Transverse colon (tissue), 4 donors: ENCODE measurements at places on chromosomes 12 and 14. TPM values are rescaled to one million over a fixed set of nuclear protein-coding genes. Genes with fewer than 3 reads are reported as not detected.

GRCh38 chr12:59268295-59268809 is 327.5 kb upstream of the SLC16A7 start:
- H3K27me3 ChIP-seq: no peaks in the 10 kb centered on the region
- no peak overlapping the region for H3K4me3 ChIP-seq
- H3K27ac ChIP-seq: no peak overlapping the region
- H3K36me3 ChIP-seq: no peaks in the 10 kb centered on the region

NTF3 gene
- total RNA-seq: not detected

KERA gene
- not detected for total RNA-seq

SLC39A5 gene
- 325 TPM for total RNA-seq

- H3K27me3 ChIP-seq: no peaks in the 10 kb centered on the region
- DNase-seq: peak; percentile 19
- peaks cover 5% of the 10 kb centered on the region for H3K4me1 ChIP-seq
- no peaks in the 10 kb centered on the region for H3K36me3 ChIP-seq
- no peak overlapping the region for H3K4me3 ChIP-seq
- peak overlapping the region; percentile 74 for H3K27ac ChIP-seq
Measured at GRCh38 chr12:29725587-29726320, 58.0 kb downstream of the TMTC1 start.

PROX2 gene
- total RNA-seq: not detected

- H3K27me3 ChIP-seq: peaks cover 9% of the 10 kb centered on the region
- no peak overlapping the region for H3K4me3 ChIP-seq
- no peaks in the 10 kb centered on the region for H3K36me3 ChIP-seq
- peak; percentile 47 for DNase-seq
- peaks cover 3% of the 10 kb centered on the region for H3K4me1 ChIP-seq
Measured at GRCh38 chr12:132356691-132357622, 27.6 kb upstream of the GALNT9 start.

CLEC7A gene
- total RNA-seq: 4.0 TPM

ABCD2 gene
- total RNA-seq: 0.37 TPM

DNA sequence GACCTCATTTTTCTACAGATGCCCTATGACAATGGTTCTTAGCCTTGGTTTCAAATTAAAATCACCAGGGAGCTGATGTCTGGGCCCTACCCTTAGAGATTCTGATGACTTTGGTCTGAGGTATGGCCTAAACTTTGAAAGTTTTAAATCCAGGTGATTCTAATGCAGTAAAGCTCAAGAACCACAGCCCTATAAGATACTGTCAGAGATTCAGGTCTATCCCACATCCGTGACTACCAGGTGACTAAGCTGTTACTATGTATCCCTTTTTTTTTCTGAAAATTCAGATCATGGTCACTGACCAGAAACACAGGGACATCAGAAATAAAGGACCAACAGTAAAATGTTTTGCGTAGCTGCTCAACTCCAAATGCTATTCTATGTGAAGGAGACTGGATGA is 148.8 kb upstream of the BMP4 start:
- no peaks in the 10 kb centered on the region for H3K4me1 ChIP-seq
- no peaks in the 10 kb centered on the region for H3K27me3 ChIP-seq
- H3K27ac ChIP-seq: no peak overlapping the region
- H3K4me3 ChIP-seq: no peak overlapping the region
- no peaks in the 10 kb centered on the region for H3K36me3 ChIP-seq

- no peaks in the 10 kb centered on the region for H3K36me3 ChIP-seq
- H3K4me3 ChIP-seq: no peak overlapping the region
- H3K27ac ChIP-seq: no peak overlapping the region
- no peaks in the 10 kb centered on the region for H3K27me3 ChIP-seq
- no peaks in the 10 kb centered on the region for H3K4me1 ChIP-seq
Measured at GRCh38 chr12:15931590-15932053, 20.5 kb downstream of the DERA start.

EEF1AKMT3 gene
- 3.8 TPM for total RNA-seq

- no peaks in the 10 kb centered on the region for H3K27me3 ChIP-seq
- peaks cover 15% of the 10 kb centered on the region for H3K4me1 ChIP-seq
- no peak overlapping the region for H3K27ac ChIP-seq
Measured at GRCh38 chr14:23076785-23077408, 18.0 kb downstream of the ACIN1 start.

TSPAN19 gene
- not detected for total RNA-seq

CLECL1 gene
- total RNA-seq: not detected

DNA sequence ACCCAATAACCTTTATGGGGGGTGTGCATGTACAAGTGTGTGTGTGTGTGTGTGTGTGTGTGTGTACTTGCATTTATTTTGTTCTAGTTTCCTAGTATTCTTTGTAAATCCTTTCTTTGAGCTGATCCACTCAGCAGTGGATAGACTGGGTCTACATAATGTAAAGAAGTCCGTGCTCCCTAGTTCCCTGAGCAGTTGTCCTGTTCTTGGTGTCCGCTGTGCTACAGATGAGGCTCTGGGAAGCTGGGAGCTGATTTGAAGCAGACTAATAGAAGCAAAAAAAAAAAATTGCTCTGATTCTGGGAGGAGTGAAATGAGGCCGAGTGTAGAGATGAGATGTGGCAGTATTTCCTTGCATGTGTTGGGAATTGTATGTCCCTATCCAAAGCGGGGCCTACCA is 150.4 kb upstream of the WSCD2 start:
- no peaks in the 10 kb centered on the region for H3K27me3 ChIP-seq
- H3K4me3 ChIP-seq: no peak overlapping the region
- no peak overlapping the region for H3K27ac ChIP-seq
- H3K4me1 ChIP-seq: no peaks in the 10 kb centered on the region

- no peak overlapping the region for H3K4me3 ChIP-seq
- no peak for DNase-seq
- H3K27ac ChIP-seq: peak overlapping the region; percentile 96
- no peaks in the 10 kb centered on the region for H3K36me3 ChIP-seq
- no peaks in the 10 kb centered on the region for H3K27me3 ChIP-seq
- H3K4me1 ChIP-seq: peaks cover 67% of the 10 kb centered on the region
Measured at GRCh38 chr14:68950111-68950510, 29.0 kb downstream of the ACTN1 start.

DNA sequence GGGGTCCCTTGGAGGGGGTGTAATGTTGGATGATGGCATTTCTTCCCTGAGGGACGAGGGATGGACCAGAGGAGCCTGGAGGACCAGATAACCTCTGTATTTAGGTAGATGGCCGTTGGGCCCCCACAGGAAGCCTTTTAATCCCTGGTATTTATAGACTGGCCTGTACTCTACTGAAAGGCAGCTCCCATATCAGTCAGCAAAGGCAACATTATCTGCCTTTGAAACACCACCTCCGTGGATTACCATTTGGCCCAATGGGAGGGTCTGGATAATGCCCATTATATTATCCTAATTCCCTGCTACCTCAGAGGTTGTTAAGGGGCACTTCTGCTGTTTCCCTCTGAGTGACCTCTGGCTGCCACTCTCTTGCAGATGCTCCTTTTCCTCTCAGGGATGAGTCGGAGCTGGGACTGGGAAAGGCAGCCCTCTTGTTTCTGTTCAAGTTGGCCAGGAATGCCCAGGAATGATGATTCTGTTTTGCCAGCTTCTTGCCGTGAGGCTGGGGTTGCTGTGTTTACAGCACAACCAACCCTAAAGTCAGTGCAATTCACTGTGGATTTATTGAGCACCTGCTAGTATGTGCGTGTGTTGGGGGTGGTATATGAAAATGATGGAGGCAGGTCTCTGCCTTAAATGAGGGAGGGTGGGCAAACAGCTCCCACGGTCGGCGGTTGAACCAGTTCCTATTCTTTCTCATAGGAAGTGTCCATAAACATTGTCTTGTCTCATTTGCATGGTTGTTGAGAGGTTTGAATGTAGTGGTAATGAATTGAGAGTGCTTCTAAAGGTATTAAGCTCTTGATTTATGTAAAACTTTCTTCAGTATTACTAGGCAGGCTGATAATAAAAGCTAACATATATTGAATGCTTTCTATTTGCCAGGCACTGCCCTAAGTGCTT is 18.1 kb downstream of the SUSD6 start:
- H3K27ac ChIP-seq: no peak overlapping the region
- H3K27me3 ChIP-seq: no peaks in the 10 kb centered on the region
- no peak overlapping the region for H3K4me3 ChIP-seq
- no peaks in the 10 kb centered on the region for H3K36me3 ChIP-seq

KRT74 gene
- total RNA-seq: not detected

DNA sequence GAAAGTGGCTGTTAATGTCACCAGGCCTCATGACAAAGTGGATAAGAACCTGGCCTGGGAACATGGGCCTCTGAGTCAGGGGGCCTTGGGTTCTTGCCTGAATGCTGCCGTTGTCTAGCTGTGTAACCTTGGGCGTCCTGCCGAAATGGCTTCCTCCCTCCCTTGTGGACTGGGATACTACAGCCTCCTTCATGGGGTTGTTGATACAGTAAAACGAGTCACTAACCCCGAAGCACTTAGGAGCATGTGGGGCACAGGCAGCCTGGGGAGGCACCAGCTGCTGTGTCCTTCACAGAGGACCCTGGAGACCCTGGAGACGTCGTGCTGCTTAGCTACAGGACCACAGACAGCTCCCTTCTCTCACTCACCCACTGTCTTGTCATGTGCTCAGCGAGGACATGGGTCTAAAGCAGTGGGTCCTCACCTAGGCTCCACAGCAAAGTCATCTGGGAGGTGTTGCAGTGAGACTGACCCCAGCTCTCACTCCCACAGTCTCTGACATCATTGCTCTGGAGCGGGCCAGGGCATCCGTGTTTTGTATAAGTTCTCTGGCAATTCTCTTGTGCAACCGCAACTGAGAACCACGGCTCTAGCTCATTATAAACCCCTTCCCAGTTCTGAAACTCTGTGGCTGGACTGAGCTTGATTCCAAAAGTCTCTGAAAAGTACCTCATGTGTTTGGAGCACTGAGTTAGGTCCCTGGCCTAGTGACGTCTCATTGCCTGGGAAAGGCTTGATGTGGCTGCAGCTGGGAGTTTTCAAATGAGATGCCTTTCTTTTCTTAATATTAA is 42.1 kb downstream of the SERPINA3 start:
- no peaks in the 10 kb centered on the region for H3K36me3 ChIP-seq
- peak overlapping the region; percentile 55 for H3K27ac ChIP-seq
- DNase-seq: peak; percentile 14
- H3K4me3 ChIP-seq: no peak overlapping the region

GRCh38 chr12:91565246-91565645 is 382.6 kb upstream of the DCN start:
- no peak for DNase-seq
- H3K27ac ChIP-seq: no peak overlapping the region
- no peaks in the 10 kb centered on the region for H3K27me3 ChIP-seq
- H3K4me1 ChIP-seq: no peaks in the 10 kb centered on the region
- H3K36me3 ChIP-seq: no peaks in the 10 kb centered on the region
- H3K4me3 ChIP-seq: no peak overlapping the region

ESPL1 gene
- 31.8 TPM for total RNA-seq

DNA sequence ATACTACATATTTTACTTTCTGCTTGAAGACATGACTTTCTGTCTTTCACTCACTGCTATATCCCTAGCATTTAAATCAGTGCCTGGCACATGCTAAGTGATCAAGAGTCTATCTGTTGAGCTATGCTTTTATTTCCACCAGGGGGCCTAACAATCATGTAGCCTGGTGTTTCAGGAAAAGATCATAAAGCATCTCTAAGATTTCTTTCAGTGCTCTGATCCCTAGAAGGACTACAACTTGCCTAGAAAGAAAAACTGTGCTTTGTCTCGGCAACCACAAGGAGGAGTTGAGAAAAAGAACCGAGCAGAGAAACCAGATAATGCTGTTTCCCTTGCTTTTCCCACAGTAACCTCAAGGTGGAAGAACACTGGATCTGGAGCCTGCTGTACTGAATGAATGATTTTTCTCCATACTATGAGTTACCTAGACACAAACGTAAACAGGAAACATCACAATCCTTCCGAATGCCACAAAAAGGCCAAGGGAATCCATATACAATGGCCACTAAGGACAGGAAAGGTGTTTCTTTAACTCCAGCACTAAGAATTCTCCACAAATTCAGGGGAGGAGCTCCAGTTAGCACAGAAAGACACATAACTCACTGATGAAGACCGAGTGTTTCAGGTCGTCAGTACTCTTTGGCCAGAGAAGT is 1.2 kb downstream of the CRY1 start:
- H3K27me3 ChIP-seq: no peaks in the 10 kb centered on the region
- peak overlapping the region; percentile 96 for H3K4me3 ChIP-seq
- DNase-seq: peak; percentile 20
- H3K4me1 ChIP-seq: peaks cover 9% of the 10 kb centered on the region

GRCh38 chr14:92040431-92041051 is 682 bp upstream of the TRIP11 start:
- H3K4me3 ChIP-seq: peak overlapping the region; percentile 84
- H3K27me3 ChIP-seq: no peaks in the 10 kb centered on the region
- H3K27ac ChIP-seq: peak overlapping the region; percentile 94
- peaks cover 9% of the 10 kb centered on the region for H3K4me1 ChIP-seq
- H3K36me3 ChIP-seq: no peaks in the 10 kb centered on the region
- DNase-seq: peak; percentile 37

- no peaks in the 10 kb centered on the region for H3K27me3 ChIP-seq
- no peaks in the 10 kb centered on the region for H3K36me3 ChIP-seq
- DNase-seq: no peak
- no peak overlapping the region for H3K4me3 ChIP-seq
- H3K27ac ChIP-seq: peak overlapping the region; percentile 23
Measured at GRCh38 chr14:69593018-69593677, 18.2 kb upstream of the SUSD6 start.

DNA sequence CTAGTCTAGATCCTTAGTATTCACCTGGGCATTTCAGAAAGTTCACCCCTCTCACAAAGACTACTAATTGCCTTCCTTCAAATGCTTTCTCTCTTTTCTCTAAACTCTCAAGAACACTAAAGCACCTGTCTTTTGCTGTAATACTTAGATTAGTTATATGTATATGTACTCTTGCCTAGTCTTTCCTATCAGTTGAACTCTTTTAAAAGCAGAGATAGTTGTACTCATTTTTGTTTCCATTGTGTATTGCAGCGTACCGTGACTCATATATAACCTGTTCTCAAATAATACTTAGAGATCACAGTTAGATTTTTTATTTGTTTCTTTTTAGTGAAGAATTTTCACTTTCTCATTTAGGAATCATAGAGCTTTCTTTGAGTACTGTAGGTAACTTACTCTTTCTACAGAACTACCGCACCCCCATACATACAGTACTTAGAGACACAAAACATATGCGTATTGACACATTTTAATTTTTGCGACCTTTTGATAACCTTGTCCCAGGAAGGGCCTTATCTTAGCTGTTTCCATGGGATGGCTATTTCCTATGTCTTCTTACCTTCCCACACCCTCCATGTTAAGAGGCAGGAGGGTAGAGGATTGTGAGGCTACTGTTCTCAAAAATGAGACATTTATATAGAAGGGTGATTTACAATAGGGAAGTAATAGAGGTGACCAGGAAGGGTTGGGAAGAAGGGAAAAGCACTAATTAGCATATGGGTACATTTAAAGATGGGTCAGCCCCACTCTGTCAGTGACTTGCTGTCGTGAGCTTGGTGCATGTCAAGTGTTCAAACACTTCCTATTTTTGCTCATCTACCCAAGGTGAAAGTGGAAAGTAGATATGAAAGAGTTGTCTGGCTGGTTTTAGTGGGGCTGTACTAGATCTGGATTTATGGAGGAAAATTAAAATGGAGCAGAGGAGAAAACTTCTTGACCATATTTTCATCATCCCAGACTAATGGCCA is 74.3 kb downstream of the PLEKHA5 start:
- H3K27ac ChIP-seq: no peak overlapping the region
- DNase-seq: no peak
- H3K4me1 ChIP-seq: peaks cover 5% of the 10 kb centered on the region
- no peaks in the 10 kb centered on the region for H3K27me3 ChIP-seq
- H3K36me3 ChIP-seq: no peaks in the 10 kb centered on the region

GRIP1 gene
- total RNA-seq: 8.7 TPM
